ENCODE measurements at places on chromosomes 12 and 14.

- no peak for DNase-seq
Observed at GRCh38 chr12:90695415-90695814, 259.6 kb downstream of the CCER1 start.

- DNase-seq, result peak; percentile 69
Observed at GRCh38 chr12:6606331-6607131, 648 bp downstream of the CHD4 start.

DNA sequence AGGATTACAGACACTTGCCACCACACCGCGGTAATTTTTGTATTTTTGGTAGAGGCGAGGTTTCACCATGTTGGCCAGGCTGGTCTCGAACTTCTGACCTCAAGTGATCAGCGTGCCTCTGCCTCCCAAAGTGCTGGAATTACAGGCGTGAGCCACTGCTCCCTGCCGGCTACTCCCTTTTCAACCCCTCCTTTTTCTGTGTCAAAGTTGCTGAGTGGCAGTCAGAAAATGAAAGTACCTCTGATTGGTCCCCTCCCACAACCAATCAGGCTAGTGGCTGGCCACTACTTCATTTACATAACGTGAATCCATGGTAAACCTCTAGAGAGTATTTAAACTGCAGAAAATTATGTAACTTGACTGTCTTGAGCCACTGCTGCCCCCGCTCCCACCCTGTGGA lies 5.9 kb downstream of the RESF1 start:
- no peak for DNase-seq

DNA sequence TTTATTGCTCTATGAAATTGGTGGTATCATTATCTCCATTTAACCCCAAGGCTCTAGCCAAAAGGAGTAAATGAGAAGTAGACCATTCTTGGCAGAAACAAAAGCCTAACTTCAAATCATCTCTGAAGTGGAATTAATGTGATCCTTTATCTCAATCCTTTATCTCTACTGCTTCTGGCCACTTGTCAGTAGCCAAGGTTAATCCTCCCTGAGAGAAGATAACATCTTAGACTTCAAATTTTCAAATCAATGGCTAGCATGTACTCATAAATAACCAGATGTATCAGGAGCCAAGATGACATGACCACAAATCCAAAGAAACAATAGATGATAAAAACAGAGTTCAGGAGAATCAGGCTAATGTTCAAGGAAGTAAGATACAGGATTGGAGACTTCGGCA lies 123.1 kb upstream of the RASSF8 start:
- DNase-seq, result no peak

GRCh38 chr14:68662392-68662791 lies 130.5 kb downstream of the ZFP36L1 start:
- DNase-seq, result no peak

DNA sequence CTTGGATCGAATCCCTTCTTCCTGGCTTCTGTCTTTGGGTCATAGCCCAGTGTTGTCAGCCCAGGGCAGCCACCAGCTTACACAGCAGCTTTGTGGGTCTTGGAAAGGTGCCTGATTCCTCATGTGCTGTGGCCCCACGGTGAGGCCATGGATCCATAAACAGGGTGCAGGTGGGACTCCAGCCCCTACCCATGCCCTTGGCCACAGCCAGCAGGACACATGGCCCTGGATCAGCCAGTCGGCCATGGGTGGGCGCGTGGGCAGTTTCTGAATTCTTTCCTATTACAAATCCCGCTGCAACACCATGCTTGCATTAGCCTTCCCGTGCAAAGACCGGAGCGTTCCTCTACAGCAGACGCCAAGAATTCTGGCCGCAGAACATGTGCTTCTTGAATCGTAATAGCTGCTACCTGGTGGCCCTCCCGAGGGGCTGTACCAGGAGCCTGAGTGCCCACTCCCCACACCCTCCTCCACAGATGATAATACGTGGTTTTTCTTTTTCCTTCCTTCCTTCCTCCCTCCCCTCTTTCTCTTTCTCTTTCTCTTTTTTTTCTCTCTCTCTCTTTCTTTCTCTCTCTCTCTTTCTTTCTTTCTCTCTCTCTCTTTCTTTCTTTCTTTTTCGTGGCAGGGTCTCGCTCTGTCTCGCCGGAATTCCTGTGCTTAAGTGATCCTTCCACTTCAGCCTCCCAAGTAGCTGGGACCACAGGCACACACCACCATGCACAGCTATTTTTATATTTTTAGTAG lies 2.9 kb upstream of the MMP17 start:
- no peak for DNase-seq

DNA sequence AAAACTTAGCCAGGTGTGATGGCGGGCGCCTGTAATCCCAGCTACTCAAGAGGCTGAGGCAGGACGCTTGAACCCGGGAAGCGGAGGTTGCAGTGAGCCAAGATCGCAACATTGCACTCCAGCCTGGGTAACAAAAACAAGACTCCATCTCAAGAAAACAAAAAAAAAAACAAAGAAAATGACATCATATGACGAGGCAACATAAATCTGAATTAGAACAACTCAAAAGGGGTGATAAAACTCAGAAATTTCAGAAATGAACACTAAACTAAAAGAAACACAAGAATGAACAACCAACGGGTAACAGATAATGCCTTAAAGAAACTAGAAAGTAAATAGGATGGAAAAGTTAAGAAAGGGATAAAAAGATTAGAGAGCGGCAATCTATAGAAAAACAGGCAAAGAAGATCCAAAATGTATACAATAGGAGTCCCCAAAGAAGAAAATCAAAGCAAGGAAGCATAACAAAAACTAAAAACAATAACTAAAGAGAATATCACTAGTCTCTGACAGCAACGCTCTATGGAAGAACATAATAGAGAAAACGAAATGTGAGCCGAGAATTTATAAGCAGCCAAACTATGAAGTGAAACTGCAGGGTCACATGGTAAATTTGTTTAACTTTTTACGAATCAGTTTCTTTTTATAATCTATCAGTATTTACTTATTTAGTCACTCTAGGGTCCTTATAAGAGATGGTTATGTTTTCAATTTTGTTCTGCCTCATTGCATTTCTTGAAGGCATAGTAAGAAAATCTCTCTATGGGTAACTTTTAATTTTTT lies 45.7 kb downstream of the SPPL3 start:
- DNase-seq, result no peak

GRCh38 chr12:65367396-65367795 lies 88.9 kb downstream of the MSRB3 start:
- DNase-seq, result no peak

- no peak for DNase-seq
Observed at GRCh38 chr14:23183479-23183878, at the start of gene SLC7A8. SLC7A8 (minus strand) TSS chr14:23183660; CDS start chr14:23182914, 746 bp downstream.

DNA sequence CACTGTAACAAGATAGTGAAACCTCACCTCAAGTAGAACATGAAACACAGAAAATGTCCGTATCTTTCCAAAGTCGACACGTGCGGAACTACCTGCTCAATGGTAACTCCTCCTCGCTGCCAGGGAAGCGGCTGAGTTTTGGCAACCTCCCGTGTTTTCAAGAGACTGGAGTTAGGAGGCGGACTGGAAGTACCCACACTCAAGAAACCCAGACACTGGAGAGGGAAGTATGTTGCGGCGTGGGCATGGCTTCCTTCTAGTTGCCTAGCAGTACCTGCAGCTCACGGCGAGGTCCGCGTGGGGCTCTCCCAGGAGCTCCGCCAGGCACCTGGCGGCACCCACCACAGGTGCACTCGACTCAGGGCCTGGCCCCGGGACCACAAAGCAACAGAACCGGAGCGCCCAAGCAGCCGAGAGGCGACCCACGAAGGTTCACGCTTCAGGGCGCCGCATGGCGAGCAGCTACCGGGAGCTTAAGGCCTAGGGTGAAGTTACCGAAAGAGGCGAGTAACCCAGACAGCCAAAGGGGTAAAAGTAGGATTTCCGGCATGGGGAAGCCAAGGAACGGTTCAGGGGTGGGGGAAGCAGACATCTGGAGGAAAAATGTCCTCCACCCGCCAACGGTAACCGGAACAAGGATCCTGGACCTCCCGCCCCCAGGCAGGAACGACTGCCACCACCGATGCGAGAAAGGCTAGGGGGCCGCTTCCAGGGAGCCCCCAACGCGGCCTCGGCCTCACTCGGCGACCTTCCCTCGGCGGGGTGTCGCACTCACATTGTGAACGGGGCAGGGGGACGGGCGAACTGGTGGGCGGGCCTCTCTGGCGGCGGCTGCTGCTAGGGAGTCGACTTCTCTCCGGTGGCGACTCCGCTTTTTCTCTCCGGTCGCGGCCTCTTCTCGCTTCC lies 608 bp downstream of the PTGES3 start:
- peak; percentile 13 for DNase-seq

DNA sequence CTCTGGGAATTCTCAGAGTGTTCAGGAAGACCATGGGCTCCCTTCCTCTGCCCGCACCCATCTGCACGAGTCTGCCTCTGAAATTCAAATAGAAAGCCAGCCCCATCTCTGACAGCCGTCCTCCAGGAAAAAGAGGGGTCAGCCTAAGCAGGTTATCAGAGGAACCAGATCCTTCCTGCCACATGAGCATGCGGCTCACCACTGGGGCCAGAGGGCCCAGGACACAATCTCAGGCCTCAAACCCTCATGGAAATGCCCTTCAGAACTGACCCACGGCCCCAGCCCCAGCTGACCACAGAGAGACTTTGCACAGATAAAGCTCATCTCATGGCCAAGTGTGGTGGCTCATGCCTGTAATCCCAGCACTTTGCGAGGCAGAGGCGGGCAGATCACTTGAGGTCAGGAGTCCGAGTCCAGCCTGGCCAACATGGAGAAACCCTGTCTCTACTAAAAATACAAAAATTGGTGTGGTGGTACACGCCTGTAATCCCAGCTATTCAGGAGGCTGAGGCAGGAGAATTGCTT lies 23.2 kb downstream of the PXN start:
- no peak for DNase-seq

- no peak for DNase-seq
Observed at GRCh38 chr12:48572326-48572725, 2.5 kb upstream of the LALBA start.

GRCh38 chr12:185576-185955 lies 28.4 kb downstream of the SLC6A12 start:
- no peak for DNase-seq

DNA sequence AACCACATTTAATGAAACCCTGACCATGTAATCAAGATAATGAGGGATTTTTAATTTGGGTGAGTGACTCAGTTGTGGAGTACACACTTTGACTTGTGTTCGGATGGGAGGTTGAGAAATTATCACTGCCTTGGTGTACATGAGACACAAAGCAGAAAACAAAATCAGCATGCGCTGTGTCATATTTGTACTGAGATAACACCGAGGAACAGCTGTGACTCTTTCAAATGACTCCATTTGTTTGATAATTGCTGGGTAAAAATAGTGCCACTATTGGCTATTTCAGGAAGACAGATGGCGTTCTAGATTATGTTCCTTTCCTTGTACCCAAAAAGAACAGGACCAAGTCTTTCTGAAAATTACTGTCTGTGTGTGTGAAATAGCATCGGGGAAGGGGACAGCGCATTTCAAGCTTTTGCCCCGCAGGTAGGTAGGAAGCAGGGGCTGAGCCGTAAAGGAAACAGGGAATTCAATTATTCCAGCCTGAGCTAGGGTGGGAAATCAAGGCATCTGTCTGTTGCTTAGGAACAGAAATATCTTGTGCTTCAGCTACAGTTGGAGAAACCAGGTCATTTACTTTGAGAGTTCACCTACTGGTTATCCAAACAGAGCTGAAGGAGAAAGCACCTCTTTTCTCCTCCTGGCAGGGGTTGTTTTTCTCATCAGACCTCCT lies 114.3 kb downstream of the SNAPC1 start:
- no peak for DNase-seq

DNA sequence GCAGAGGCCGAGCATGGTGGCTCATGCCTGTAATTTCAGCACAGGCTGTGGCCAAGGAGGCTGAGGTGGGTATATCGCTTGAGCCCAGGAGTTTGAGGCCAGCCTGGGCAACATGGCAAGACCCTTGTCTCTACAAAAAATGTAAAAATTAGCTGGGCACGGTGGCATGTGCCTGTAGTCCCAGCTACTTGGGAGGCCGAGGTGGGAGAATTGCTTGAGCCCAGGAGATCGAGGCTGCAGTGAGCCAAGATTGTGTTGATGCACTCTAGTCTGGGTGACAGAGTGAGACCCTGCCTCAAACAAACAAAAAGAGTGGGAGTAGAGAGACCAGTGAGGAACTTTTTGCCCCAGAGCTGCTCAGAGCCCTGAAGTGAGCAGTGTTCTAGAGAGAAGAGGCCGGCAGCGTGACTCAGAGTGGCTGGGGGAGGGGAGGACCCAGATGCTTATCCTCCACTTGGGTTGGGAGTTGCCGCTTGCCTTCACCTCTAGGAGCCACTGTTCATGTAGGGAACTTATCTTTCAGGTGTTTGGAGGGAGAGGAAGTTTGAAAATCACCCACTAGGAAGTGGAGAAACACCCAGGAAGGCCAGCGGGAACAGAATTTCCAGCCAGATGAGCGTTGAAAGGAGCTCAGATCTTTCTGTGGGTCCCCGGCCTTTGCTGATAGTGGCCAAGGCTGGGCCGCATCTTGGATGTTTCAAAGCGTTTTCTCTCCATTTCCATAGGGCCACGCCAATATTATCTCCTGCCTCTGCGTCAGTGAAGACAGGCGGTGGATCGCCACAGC lies 15.3 kb downstream of the CFAP251 start:
- DNase-seq, result no peak

DNA sequence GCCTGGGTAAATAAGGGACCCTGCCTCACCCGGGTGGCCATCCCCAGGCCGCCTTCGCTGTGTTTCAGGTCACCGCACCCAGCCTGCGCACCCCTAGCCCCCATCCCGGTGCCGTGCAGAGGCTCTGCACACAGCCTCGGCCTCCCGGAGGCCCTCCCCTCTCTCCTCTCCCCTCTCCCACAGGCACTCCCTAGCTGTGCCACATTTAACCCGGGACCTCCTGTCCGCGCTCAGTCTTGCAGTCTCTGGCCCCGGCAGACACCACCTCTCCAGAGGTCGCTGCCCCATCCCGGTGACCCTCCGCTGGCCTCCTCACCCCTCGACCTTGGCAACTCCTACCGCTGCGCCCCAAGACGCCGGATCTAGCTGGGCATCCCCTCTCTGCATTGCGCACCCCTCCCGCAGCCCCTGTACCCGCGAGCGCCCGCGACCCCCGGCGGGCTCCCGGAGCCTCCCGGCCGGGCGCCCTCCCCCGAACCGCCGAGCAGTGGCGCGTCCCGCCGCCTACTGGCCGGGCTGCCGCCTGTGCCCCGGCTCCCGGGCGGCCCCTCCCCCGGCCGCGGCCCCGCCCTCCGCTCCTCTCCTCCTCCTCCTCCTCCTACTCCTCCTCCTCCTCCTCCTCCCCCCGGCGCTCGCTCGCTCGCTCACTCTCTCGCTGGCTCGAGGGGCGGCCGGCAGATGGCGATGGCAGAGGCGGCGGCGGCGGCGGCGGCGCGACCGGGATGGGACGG lies 120.7 kb downstream of the AACS start:
- DNase-seq, result peak; percentile 80

GRCh38 chr14:58659846-58660245 lies 22.1 kb downstream of the DACT1 start:
- no peak for DNase-seq

- no peak for DNase-seq
Observed at GRCh38 chr12:104479123-104479662, 22.4 kb downstream of the CHST11 start.

DNA sequence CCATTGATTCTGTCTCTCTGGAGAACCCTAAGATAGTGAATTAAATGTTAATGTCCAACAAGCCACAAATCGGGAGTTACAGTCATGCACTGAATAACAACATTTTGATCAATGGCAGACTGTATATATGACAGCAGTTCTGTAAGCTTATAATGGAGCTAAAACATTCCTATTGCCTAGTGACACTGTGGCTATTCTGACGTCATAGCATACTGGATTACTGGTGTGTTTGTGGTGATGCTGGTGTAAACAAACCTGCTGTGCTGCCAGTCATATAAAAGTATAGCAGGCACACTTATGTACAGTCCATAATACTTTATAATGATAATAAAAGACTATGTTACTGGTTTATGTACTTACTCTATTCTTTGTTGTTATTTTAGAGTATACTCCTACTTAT lies 56.7 kb upstream of the BICD1 start:
- no peak for DNase-seq
